Muscle of arm (tissue), 14 donors: ENCODE measurements at places on chromosomes 5 and 9. TPM values are rescaled to one million over a fixed set of nuclear protein-coding genes. Genes with fewer than 3 reads are reported as not detected.

DNA sequence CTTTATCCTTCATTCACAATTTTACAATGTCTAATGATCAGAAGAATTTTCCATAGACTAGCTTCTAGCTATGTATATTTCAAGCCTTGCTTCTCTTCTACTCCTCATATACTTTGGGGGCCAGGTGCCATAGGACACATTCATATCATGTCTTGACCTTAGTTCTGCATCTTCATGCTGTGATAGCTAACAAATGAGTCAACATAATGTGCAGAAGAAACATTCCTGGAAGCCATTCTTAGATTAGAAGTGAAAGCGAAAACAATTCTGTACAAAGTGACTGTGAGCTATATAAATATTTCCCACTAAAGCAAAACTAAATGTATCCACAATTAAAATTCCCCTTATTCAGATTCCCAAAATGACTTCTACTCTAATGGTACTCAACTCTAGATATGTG lies 320.2 kb upstream of the NREP start:
- DNase-seq: no peak

- no peak for DNase-seq
These were observed 3.9 kb downstream of the MAMDC4 start for GRCh38 chr9:136856079-136856476.

DNA sequence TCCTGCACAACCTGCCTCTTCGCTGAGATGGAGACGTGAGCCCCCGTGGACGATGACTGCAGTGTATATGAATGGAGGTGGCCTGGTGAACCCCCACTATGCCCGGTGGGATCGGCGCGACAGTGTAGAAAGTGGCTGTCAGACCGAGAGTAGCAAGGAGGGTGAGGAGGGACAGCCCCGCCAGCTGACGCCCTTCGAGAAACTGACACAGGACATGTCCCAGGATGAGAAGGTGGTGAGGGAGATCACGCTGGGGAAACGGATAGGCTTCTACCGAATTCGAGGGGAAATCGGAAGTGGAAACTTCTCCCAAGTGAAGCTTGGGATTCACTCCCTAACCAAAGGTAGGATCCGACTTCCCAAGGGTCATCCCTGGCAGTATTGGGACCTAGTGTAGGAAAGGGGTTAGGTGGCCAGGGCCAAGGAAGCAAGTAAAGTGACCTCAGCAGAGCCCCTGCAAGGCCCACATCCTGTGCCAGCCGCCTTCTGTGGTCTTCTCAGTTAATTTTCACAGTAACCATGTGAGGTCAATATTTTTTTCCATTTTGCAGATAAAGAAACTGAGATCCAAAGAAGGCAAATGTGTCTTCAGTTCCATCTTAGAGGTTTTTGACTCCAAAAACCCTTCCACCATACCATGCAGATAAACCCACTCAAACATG lies 53.8 kb downstream of the NIM1K start:
- no peak for DNase-seq

ASPN gene
- polyA plus RNA-seq: 301 TPM

MEIKIN gene
- polyA plus RNA-seq: not detected

GRCh38 chr5:79829260-79829659 lies 139.6 kb downstream of the CMYA5 start:
- DNase-seq: no peak

- DNase-seq: peak; percentile 81
These were observed 47.4 kb downstream of the ADAM19 start for GRCh38 chr5:157528036-157528632.

LAMC3 gene
- polyA plus RNA-seq: 2.4 TPM

DNA sequence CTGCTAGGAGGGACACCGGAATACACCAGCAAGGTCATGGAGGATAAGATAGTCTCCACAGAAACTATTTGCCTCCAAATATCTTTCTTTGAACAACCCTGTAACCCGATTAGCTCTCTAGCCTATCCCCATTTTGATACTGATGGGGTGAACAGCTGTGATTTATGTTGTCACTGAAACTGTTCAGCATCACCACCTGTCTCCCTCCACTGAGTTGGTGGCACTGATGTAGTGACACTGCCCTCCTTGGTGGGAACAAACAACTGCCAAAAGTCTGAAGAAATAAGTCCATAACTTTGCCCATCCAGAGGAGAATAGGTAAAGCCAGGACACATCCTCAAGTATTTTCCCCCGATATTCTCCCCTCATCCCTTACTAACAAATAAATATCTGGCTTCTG lies 24.3 kb upstream of the KCNV2 start:
- DNase-seq: no peak

SERF1A gene
- 3.4 TPM for polyA plus RNA-seq

GRCh38 chr5:68231414-68232076 lies 16.0 kb downstream of the PIK3R1 start:
- DNase-seq: no peak

DNA sequence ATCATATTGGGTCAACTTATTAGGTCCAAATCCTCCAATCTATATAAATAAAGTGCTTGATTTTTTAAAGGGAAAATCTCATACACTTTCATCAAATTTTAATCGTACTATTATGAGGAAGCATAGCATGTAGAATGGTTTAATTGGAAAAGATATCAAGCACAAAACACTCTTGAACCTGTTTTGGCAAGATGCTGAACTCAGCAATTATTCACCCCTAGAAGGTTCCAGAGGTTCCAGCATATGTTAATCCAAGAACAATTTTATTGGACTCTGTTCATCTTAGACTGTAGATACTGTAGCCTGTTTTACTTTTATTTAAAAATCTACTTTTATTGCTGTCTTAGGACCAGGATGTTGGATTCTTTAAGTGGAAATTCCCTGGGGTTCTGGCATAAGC lies 92.4 kb upstream of the LHFPL2 start:
- DNase-seq: no peak

- no peak for DNase-seq
These were observed 51.8 kb downstream of the BASP1 start for GRCh38 chr5:17269201-17269600.

ARL14EPL gene
- not detected for polyA plus RNA-seq

- DNase-seq: no peak
These were observed 52.1 kb upstream of the EQTN start for GRCh38 chr9:27348785-27349697.

- DNase-seq: no peak
These were observed 43.2 kb downstream of the DAB2IP start for GRCh38 chr9:121694600-121694999.

DNA sequence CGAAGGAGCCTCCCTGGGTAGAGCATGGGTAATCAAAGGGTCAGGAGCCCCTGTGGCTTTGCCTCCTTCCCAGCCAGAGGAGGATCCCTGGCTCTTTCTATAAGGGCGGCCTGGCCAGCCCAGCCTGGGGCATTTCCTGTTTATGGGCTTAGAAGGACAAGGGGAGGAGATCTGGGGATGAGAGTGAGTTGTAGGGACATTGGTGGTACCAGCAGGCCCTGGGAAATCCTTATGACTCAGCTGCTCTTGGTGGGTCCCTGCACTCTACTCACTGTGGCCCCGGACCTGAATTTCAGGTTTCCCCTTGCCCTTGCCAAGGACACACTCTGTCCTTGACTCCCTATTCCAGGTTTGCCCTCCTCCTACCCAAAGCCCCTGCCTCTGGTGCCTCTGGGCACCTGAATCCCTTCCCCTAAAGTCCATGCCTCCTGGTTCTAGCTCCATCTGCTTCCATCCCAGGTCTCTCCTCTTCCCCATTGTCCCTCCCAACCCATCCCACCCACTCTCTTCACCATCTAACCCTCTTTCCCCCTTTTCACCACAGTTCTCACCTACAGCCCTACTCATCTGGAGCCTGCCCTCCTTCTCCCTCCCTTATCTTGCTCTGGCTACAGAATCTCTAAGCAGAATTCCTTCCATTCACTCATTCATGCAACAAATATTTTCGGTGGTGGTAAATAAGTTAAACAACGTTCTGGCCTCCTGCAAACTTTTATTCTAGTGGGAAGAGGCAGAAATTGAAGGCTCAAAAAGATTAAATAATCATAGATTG lies 34.9 kb downstream of the PCDH1 start:
- DNase-seq: no peak

GRCh38 chr5:36734422-36734821 lies 128.0 kb downstream of the SLC1A3 start:
- DNase-seq: peak; percentile 32

GRCh38 chr5:171494452-171495121 lies 75.1 kb downstream of the FGF18 start:
- DNase-seq: peak; percentile 83

DNA sequence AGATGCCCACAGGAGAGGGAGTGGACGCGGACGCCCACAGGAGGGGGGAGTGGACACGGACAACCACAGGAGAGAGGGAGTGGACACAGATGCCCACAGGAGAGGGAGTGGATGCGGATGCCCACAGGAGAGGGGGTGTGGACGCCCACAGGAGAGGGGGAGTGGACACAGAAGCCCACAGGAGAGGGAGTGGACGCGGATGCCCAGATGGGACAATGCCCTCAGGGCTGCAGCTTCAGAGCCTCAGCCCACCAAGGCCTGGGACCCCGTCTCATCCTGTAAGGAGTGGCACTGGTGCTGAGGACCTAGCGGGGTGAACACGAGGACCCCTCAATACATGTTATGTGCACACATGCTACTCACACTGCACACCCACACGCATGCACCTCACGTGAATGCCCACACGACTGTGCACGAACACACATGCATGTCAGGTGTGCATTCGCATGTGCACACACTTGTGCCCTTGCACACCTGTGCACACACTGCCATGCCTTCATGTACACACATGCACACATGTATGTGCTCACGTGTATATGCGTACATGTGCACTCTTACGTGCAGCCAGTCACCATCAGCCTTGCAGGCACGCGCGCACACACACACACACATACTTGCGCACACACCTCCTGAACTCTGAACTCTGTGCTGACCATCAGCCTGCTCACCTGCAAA lies 34.8 kb downstream of the SLC6A18 start:
- DNase-seq: no peak

DNA sequence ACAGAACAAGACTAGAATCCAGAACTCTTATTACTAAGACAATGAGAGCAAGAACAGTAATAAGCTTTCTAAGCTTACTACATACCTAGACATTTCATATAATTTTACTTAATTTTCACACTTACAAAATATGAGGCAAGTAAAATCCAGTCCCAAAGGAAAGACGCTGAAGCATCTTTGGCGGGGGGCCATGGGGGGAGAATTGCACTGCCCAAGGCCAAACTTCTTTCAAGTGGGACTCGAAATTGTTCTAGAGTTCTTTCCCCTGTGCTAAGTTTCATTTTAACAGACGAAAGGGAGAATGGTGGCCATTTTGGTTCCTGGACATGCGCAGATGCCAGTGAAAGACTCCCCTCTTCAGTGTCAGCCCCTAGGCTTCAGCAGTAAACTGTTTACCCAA lies 72.3 kb downstream of the PRRT1B start:
- DNase-seq: no peak

JAKMIP2 gene
- 14.1 TPM for polyA plus RNA-seq

DNA sequence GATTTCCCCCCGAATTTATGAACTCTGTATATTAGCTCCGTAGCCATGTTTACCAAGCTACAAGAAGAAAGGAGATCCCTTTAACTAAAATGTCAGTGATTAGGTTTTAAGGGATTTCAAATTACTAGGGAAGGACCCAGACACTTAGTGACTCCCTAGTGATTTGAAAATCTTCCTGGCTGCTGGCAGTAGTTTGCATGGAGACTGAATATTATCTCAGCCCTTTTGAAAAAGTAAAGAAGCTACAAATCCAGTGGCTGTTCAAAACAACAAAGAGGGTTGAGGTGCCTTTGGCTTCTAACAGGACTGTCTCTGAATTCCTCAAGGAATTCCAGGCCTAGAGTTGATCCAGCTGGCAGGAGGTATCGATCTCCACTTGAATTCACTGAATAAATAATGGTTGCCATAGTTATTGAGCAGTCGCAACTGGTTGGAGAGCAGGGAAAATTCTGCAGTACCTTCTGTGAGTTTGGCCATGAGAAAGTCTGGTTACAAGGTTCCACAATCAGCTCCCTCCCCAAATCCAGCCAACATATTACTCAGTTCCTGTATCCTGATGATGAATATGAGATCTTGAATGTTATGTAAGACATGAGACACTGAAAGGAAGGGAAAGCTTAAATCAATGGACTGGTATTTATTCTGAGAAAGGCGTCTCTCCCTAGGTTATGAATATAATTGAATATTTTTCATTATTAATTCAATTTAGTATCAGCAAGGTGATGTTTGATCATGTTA lies 37.7 kb downstream of the NR4A3 start:
- peak; percentile 20 for DNase-seq

- no peak for DNase-seq
These were observed 92.9 kb upstream of the OTULINL start for GRCh38 chr5:14488709-14489108.

AMACR gene
- 11.6 TPM for polyA plus RNA-seq

DNA sequence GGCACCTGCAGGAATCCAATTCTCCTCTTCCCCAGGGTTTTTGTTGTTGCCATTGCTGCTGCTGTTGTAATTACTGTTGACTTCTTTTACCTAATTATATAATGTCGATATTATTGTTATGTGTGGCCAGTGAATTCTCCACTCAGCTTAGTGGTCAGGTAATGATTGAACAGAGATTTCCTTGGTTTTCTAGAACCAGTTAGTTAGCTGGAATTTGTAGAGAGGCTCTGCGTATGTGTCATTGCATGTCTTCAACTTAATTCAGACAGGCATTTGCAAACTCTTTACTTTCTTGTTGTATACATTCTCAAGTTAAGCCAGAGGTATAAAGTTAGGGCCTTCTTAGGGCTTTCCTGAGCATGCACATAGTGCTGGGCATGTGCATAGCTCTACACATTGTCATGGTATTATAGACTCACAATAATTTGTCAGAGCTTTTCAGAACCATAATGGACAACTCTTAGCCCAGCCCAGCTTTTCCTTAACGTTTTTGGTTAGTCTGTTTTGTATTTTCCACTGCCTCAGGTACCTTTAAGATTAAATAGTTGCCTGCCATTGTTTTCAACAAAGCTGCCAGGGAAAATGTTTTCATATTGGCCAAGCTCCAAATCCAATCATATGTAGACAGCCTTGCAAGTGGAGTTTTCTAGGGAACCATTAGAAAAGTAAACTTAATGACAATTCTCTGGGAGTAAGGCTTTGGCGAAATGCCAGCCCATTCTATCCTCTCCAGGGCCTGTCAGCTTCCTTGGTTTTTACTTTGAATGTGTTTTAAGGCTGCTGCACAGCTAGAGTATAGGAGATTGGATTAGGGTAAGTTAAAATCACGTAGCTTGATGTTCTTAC lies 68.1 kb downstream of the UBE2R2 start:
- DNase-seq: peak; percentile 49

- DNase-seq: no peak
These were observed 22.1 kb upstream of the PTGES start for GRCh38 chr9:129774791-129775447.

ELOVL7 gene
- 0.27 TPM for polyA plus RNA-seq

CCDC187 gene
- 0.68 TPM for polyA plus RNA-seq

DNA sequence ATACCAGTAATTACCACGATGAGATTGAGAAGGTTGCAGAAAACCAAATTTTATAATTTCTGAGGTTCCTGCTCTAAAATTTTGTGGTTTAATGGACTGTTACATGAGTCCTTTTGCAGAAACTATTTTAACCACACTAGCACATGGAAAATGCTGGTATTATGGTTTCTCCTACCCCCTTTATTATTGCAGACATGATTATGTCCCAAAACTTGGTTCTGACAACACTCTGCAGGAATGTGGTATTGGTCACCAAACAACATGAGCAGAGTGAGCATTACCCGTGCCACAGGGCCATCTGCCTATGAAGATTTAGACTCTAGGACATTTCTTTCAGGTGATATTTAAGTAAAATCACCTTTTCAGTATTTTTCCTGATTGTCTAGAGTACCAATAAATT lies 2.8 kb upstream of the ECM2 start:
- no peak for DNase-seq

- no peak for DNase-seq
These were observed 21.7 kb upstream of the NSD1 start for GRCh38 chr5:177111720-177112394.
